ENCODE measurements at places on chromosomes 6 and 20.

GRCh38 chr20:60115451-60115850 lies 157.2 kb downstream of the CDH26 start:
- no peak for DNase-seq

GRCh38 chr6:28251661-28252008 lies 434 bp downstream of the ZKSCAN4 start:
- DNase-seq = peak; percentile 55

- no peak for DNase-seq
Observed at GRCh38 chr6:138664745-138665144, 108.8 kb upstream of the CCDC28A start.

GRCh38 chr20:9458138-9458796 lies 56.1 kb upstream of the LAMP5 start:
- DNase-seq = no peak

DNA sequence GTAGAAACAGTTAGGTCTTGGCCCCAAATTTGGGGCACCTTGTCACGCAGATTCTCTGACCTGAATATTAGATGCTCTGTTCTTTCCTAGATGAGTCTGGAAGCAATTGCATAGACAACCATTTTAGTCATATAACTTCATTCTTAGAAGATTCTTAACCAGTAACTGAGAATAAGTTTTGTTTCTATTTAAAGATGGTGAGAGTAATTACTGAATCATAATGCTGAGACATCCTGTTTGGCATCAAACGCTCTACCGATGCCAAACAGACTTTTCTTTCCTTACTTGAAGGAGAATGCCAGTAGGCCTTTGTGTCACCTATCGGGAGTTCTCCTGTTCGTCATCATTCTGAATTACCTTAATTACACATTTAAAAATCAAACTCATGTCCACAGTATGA lies 131.6 kb upstream of the ID4 start:
- no peak for DNase-seq

DNA sequence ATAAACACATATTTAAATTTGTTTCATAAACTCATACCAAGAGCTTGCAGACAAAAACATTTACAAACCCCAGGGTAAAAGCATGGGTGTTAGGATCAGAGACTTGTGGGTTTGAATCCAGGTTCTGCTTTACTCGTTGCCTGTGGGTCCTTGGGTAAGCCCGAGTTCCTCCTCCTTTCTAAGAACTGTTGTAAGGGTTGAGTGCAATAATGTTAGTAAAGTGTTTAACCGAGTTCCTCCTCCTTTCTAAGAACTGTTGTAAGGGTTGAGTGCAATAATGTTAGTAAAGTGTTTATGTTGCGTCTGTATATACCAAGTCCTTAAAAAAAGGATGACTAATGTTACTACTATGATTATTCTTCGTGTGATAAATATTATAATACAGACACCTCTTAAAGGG lies 18.7 kb downstream of the CCDC170 start:
- no peak for DNase-seq

DNA sequence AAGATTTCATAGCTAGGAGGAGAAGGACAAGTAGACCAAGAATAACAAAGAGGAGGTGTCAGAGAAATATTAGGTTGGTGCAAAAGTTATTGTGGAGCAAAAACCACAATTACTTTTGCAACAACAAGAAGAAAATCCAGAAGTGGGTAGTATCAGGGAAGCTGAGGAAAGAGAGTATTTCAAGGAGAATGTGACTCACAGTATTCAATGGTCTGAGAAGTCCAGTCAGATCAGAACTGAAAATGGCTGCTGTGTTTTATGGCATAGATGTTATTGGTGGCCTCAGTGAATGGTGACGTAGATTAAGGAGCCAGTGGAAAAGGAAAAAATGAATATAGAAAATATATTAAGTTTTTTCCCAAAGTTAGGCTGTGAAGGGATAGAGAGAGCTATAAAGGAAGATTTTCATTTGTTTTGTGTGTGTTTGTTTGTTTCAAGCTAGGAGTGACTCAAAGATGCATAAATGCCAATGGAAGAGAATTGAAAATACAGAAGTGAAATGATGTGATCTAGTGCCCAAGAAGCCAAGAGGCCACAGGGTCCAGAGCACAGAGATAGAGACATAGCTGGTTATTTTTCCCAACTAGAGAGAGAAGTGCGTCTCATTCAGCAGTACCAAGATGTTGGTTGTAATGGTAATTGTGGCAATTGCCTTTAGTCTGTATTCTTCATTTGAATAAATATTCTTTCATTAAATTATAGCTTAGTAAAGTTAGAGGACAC lies 112.8 kb downstream of the ADTRP start:
- no peak for DNase-seq

DNA sequence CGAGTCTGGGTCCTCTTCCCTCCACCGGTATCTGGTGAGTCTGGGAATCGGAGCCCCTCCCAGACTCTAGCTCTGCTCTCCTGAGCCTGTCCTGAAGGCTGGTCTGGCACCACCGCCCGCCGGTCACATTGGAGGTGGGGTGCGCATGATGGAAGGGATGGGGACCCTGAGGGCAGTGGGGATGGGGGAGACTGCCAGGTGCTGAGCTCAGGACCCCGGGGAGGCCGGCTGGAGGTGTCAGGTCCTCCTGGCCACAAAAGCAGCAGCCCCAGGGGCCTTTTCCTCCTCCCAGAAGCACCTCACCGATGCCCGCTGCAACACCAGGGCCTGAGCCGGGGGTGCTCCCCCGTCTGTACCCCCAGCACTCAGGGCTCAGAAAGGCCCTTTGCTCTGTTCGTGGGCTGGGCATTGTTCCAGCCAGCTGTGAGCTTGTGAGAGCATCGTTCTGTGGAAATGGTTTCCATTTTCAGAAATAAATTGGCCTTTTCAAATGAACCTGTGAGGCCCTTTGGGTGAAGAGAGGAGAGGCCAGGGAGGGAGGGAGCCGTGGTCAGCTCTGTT lies 2.5 kb upstream of the NPBWR2 start:
- peak; percentile 17 for DNase-seq

- peak; percentile 56 for DNase-seq
Observed at GRCh38 chr6:15247500-15248450, 1.9 kb downstream of the JARID2 start.

- DNase-seq = no peak
Observed at GRCh38 chr6:109714166-109714565, 23.1 kb downstream of the FIG4 start.

GRCh38 chr6:68559070-68559469 lies 76.0 kb upstream of the ADGRB3 start:
- no peak for DNase-seq
